ENCODE measurements at places on chromosomes 4 and X. TPM values are rescaled to one million over a fixed set of nuclear protein-coding genes. Genes with fewer than 3 reads are reported as not detected.

Gene TRIML2
- total RNA-seq = not detected

Gene BEND2
- total RNA-seq = not detected

Gene SCD5
- 7.1 TPM for total RNA-seq

Gene SORCS2
- total RNA-seq = not detected
